ENCODE measurements at places on chromosomes 6 and 20. TPM values are rescaled to one million over a fixed set of nuclear protein-coding genes. Genes with fewer than 3 reads are reported as not detected.

The TMEM244 gene
- total RNA-seq: not detected

The ZNF318 gene
- 20.4 TPM for total RNA-seq

The RREB1 gene
- 60.0 TPM for total RNA-seq

The SLC13A3 gene
- not detected for total RNA-seq

The NRN1 gene
- not detected for total RNA-seq

The HLA-DOB gene
- 3.2 TPM for total RNA-seq

The HTR1E gene
- not detected for total RNA-seq

The OXT gene
- 1.6 TPM for total RNA-seq

The DLK2 gene
- total RNA-seq: 0.36 TPM

Data from CD4-positive, alpha-beta T cell (primary cell).